Heart left ventricle (tissue), 16 donors: ENCODE measurements at places on chromosomes 7 and 10. TPM values are rescaled to one million over a fixed set of nuclear protein-coding genes. Genes with fewer than 3 reads are reported as not detected.

C10orf90 gene
- polyA plus RNA-seq, result not detected

NUTM2A gene
- 1.1 TPM for polyA plus RNA-seq

CYP2W1 gene
- polyA plus RNA-seq, result not detected

BZW2 gene
- 214 TPM for polyA plus RNA-seq

SPDYE11 gene
- not detected for polyA plus RNA-seq

UTF1 gene
- polyA plus RNA-seq, result not detected

ANKRD30A gene
- polyA plus RNA-seq, result not detected

CAMK2B gene
- polyA plus RNA-seq, result 103 TPM

GJC3 gene
- polyA plus RNA-seq, result 0.30 TPM

RASSF4 gene
- polyA plus RNA-seq, result 66.2 TPM

TRIM74 gene
- 0.46 TPM for polyA plus RNA-seq

MRPS17 gene
- 28.1 TPM for polyA plus RNA-seq

MARCHF5 gene
- polyA plus RNA-seq, result 39.4 TPM

C10orf62 gene
- polyA plus RNA-seq, result 1.3 TPM
